ENCODE measurements at places on chromosomes 3 and 15.

DNA sequence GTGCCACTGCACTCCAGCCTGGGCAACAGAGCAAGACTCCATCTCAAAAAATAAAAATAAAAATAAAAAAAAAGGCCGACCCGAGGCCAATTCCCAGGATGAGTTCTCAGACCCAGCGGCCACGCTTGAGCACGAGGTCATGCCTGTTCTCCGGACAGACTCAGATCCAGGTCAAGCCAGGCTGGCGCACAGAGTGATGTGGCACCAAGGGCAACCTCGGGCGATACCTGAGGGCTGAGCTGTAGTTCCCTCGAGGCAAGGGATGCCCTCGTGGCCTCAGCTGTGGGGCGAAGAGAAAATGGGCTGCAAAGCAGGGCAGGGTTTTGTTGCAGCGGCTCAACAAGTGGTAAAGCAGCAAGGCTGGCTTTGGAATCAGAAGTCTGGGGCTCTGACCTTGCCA lies 77.3 kb downstream of the C3orf70 start:
- no peak for DNase-seq

- DNase-seq, result no peak
Measured at GRCh38 chr15:46039703-46040102, 404.9 kb downstream of the SQOR start.

- no peak for DNase-seq
Measured at GRCh38 chr3:132378048-132378762, 39.1 kb upstream of the DNAJC13 start.

- peak; percentile 2 for DNase-seq
Measured at GRCh38 chr15:94135486-94136147, 95.7 kb upstream of the MCTP2 start.

GRCh38 chr3:45781841-45782240 lies 14.5 kb downstream of the SLC6A20 start:
- no peak for DNase-seq

DNA sequence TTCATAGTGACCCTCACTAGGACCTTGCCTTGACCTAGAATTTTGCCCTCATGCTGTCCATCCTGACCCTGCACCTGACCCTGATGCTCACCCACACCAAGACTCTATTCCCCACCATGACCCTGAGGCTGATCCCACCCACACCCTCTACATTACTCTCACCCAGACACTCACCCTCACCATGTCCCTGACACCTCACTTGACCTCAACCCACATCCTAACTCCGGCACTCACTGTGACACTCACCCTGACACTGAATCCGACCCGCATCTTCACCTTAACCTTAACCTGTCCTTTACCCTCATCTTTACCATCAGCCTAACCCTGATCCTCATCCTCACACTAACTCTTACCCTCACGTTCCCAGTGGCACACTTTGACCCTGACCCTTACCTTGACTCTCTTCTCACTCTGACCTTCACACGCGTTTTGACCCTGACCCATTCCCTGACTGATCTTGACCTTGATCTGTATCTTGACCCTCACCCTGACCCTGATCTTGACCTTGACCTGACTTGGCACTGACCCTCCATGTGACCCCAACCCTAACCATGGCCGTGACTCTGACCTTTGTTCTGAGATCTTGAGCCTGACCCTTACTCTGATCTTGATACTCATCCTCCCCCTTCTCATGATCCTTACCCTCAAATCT lies 22.2 kb upstream of the SLC25A26 start:
- DNase-seq, result no peak

GRCh38 chr15:31871166-31871886 lies 159.0 kb upstream of the CHRNA7 start:
- DNase-seq, result no peak

Data from bone marrow (tissue), 2 donors.